Gastrocnemius medialis (tissue), 4 donors: ENCODE measurements at places on chromosomes 13 and 19. TPM values are rescaled to one million over a fixed set of nuclear protein-coding genes. Genes with fewer than 3 reads are reported as not detected.

ZNF223 gene
- 3.0 TPM for total RNA-seq

HCN2 gene
- not detected for total RNA-seq

CEACAM1 gene
- total RNA-seq: 0.67 TPM

CABP5 gene
- not detected for total RNA-seq

EDDM13 gene
- total RNA-seq: not detected

CRX gene
- total RNA-seq: not detected

- no peak for DNase-seq
These were observed 7.8 kb upstream of the CLC start for GRCh38 chr19:39745643-39746042.

- no peak for DNase-seq
These were observed 9.2 kb upstream of the GSX1 start for GRCh38 chr13:27783111-27783510.

DNA sequence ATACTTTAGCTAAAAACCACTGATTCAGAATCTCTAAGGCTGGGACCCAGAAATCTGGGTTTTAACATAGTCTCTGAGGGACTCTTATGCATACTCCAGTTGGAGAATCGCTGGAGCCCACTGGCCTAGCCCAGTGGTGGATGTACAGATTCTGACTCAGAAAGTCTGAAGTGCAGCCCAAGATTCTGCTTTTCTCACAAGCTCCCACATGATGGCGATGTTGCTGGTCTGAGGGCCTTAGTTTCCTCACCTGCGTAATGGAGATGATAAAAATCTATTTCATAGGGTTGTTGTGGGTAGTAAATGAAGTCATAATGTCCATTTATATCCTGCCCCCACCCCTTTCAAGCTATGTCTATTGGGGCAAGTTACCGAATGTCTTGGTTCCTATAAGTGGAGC lies 7.7 kb upstream of the CDADC1 start:
- DNase-seq: no peak

DNA sequence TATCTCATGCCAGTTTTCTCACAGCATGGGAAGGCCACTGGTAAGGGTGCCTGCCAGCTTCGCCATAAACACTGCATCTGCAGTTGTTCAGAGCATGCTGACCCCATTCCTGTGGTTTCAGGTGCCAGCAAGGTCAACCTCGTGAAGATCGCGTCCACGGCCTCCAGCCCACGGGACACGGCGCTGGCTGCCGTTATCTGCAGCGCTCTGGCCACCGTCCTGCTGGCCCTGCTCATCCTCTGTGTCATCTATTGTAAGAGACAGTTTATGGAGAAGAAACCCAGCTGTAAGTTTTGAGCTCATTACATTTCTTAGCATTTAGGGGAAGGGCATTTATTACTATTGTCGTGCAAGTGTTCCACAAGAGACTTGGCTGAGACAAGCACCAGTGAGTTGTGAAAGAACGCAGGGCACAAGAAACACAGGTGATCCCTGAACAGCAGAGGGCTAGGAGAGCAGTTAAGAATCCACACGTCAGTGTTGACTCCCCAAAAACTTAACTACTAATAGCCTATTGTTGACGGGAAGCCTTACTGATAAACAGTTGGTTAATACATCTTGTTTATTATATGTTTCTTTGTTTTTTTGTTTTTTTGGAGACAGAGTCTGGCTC lies 88.8 kb downstream of the TNFRSF19 start:
- DNase-seq: no peak

GRCh38 chr19:10010247-10010691 lies at the start of gene COL5A3:
COL5A3 (minus strand) TSS chr19:10010504; CDS start chr19:10010385, 119 bp downstream.
- DNase-seq: peak; percentile 40

GRCh38 chr13:46679369-46680120 lies 117.4 kb downstream of the ESD start:
- DNase-seq: no peak

DNA sequence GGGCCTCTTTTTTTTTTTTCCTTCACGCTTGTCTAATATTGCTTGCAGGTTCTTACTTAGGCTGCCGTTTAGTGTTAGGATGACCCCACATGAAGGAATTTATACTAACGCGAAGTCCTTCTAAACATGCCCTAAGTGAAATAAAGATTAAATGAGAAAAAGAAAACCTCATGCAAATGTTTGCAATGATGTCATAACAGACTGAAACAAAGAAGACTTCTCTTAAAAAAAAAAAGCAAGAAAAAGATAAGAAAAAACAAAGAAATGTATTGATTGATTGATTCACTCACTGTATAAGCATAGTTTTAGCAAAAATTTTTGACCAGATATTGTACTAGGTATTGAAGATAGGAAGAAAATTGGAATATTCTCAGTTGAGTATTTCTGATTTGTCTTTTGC lies 418.2 kb downstream of the IRS2 start:
- DNase-seq: no peak

GRCh38 chr19:2495651-2496316 lies 19.9 kb downstream of the GADD45B start:
- DNase-seq: peak; percentile 69

DNA sequence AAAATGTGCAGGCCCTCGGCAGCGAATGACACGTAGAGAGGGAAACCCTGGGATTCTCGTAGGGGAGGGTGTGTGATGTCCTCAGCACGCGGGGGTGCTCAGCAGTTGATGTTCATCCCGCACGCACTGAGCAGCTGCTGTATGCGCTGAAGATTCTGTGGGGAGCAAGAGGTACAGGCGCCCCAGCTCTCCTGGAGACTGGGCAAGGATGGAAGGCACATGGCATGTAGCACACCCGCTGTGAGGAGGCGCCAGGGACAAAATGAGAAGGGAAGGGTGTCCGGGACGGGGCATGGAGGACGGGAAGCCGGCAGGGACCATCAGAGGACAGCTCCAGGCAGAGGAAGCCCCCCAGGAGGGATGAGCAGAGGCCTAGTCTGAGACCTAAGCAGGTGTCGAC lies 15.4 kb downstream of the ATP11A start:
- no peak for DNase-seq

DNA sequence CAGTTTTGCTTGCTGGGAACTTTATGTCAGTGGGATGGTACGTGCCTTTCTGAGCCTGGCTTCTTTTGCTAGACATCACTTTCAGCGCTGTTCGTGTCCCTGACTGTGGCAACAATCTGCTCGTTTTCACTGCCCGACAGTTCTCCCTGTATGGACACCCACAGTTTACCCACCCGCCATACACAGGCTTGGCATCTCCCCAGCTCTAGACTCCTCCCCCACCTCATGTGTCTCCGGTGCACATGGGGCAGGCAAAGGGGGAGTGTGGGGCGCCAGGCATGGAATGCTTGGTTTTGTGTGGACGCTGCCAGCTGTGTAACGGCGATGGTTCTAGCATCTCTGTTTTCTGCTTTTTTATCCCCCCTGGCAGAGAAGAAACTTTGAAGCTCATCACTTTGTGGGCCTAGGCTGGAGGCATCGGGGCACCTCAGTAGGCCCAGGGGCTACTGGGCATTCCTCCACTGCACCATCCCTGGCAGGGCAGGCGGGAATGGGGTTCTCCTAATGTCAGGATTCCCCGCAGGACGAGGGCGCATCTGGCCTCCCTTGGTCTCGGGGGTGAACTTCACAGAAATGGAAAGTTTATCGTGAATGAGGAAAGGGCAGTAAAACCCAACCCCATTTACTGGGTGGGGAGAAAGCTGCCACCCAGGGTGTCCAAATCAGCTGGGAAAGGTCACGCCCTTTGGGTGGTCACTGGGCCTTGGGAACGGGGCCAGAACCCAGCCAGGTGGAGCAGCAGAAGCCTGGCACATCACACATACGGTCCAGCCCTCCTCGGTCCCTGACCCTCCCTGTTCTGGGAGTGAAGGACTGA lies 60.8 kb downstream of the CEBPG start:
- no peak for DNase-seq

GRCh38 chr13:23477101-23477500 lies 43.6 kb upstream of the SACS start:
- no peak for DNase-seq

DNA sequence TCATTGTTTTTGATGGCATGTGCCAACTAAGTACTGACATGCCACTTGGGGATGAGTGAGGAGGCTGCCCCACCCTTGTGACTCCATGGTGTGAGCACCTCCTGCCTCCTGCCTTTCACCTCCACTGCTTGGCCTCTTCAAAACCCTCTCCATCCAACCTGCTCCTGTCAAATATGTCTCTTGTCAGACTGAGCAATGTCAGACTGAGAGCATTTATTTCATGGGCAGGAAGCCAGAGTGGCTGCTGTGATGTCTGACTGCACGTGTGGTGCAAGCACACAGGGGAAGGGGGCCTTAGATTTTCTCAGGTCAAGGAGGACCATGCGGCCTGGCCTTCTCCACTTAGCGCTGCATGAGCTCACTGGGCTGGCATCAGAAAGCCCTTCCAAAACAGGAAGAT lies 68.3 kb downstream of the STARD13 start:
- DNase-seq: no peak

DNA sequence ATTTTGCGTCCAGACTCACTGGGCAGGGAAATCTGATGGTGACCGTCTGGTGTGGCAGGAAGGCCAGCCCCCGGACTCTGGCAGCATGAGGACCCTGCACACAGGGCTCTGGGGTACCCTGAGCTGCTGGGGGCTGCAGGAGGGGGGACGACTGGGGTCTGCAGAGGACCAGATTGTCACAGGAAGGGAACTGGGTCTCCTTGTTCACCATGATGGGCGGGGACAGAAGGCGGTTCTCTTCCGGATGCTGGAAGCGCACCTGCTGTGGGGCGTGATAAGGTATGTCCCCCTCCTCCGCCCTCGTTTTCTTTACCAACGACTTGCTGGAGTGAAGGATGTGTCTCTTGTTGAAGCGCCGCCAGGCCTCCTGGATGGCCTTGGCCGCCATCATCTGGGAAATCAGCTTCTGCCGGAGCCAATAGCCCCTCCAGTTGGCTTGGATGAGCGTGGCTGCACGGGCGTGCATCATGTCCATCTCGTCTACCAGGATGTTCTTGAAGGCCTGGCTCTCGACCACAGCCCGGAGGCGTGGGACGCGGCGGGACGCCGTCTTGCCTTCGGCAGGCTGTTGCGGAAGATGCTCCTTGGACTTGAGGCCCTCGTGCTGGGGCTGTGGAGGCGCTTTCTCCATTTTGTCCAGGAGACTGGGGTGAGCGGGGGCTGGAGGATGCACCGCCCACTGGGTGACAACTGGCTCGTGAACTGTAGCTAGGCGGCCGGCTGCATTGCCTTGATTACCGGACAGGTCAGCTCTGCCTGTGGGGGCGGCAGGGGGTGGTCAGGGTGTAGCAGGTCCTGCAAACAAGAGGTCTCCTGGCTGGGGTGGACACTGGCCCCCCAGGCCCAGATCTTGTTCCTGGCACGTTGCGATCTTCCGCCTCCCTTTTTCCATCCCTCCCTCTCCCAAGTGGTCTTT lies 7.2 kb downstream of the IQCN start:
- DNase-seq: no peak

GRCh38 chr13:23941211-23941610 lies 43.9 kb upstream of the C1QTNF9B start:
- DNase-seq: no peak

DNA sequence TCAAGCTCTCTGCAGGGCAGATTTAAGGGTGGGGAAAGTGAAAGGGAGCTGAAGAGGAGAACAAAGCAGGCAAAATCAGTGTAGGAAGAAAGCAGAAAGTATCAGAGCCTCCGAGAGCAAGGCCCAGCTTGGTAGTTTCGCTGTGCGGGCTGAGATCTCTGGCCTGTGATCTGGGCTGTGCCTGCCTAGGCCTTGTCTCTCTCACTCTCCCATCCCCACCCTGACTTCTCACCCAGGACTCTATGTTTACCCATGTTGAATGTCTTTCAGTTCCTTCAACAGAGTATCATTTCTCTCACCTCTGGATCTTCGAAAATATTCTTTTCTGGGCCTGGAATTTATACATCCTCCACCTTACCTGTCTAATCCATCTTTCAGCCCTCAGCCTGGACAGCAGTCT lies 391.3 kb downstream of the FOXO1 start:
- DNase-seq: no peak

DNA sequence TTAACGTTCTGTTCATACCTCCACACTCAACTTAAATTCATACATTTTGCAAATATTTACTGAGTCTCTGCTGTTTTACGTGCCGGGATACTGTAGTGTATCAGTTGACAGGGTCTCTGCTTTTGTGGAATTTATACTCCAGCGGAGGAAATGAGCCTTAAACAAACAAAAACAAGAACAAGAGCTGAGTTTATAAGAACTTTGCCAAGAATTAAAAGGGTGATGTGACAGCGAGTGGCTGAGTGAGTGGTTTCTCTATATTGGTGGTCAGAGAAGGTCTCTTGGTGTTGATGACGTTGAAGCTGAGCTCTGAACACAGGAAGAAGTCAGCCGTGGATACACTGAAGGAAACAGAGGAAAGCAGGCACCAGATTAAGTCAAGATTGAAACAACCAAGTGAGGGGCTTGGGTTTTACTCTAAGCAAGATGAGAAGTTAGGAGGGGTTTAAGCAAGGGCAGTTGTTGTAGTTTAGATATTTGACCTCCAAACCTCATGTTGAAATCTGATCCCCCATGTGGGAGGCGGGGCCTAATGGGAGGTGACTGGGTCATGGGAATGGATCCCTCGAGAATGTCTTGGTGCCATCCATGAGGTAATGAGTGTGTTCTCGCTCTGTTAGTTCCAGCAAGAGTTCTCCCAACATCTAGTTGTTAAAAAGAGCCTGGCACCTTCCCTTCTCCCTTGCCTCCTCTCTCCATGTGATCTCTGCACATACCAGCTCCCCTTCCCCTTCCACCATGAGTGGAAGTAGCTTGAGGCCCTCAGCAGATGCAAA lies 248.3 kb downstream of the DCLK1 start:
- DNase-seq: no peak

- DNase-seq: no peak
These were observed 8.1 kb upstream of the SDHAF1 start for GRCh38 chr19:35986664-35987570.

DNA sequence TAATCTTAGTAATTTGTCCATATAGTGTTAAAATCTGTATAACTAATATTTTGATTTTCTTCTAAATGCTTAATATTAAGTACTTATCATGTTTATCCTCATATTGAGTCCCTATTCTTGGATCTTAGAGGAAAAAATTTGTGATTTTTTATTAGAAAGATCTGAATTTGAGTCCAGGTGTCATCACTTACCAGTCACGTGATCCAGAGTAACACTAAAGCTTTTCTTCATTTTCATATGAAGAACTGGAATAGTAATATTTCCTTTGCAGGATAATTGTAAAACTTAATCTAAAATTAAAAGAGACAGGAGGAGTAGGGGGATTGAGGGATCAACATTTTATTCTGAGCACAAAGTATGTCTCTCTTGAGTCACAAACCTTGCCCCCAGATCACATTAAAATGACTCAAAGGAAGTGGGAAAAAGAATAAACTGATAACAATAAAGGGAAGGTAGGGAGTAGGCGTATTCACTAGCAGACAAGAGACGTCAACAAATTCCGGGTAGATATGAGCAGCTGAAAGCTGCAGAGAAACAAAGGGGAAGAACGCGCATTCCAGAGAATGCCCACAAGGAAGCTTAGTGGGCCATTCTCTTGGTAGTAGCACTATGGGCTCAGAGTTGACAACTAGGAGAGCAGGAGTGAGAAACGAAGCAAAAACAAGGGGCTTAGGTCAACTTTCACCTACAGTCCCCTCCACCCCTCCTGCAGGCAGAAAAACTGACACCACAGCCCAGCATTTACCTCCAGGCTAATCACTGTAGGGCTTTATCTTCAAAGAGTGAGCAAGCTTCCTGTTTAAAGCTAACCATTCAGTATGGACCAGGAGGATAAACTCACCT lies 123.1 kb downstream of the SPRY2 start:
- DNase-seq: no peak

GRCh38 chr19:31262725-31263191 lies 86.5 kb downstream of the TSHZ3 start:
- no peak for DNase-seq
